Stimulated activated CD8-positive, alpha-beta memory T cell treated with anti-CD3 and anti-CD28 coated beads, Interleukin-12 subunit alpha, Interleukin-12 subunit beta, amount 100 ng/mL, for 4 hours (primary cell): ENCODE measurements at places on chromosomes 4 and X.

- no peak for DNase-seq
These were observed 575 bp downstream of the MAP7D2 start for GRCh38 chrX:20116087-20116576.

- DNase-seq = no peak
These were observed at the start of gene NSG1 for GRCh38 chr4:4386736-4387392. Gene NSG1 (plus strand): TSS chr4:4387102. CDS start chr4:4387630, 528 bp downstream.

GRCh38 chr4:1841201-1841886, 14.6 kb downstream of the LETM1 start:
- no peak for DNase-seq

GRCh38 chr4:142952821-142953580, 106.9 kb upstream of the INPP4B start:
- DNase-seq = no peak

GRCh38 chr4:8840006-8840793, 31.4 kb downstream of the HMX1 start:
- DNase-seq = no peak

DNA sequence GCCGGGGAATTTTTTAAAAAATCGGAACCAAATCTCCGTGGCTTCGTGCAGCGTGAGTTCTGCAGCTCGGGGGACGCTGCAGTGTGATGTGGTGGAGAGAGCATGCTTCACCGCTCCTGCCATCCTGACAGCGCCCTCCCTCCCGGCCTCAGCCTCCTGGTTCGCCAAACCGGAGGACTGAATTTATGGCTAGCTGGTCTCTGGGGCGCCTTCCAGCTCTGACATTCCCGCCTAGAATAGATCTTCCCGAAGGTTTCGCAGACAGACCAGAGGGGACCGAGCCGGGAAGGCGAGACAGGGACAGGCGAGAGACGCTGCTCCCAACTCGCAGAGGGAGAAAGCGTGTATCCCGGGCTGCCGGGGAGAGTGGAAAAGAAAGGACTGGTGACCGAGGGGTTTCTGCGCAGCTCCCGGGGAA, 25.9 kb downstream of the HOPX start:
- no peak for DNase-seq

DNA sequence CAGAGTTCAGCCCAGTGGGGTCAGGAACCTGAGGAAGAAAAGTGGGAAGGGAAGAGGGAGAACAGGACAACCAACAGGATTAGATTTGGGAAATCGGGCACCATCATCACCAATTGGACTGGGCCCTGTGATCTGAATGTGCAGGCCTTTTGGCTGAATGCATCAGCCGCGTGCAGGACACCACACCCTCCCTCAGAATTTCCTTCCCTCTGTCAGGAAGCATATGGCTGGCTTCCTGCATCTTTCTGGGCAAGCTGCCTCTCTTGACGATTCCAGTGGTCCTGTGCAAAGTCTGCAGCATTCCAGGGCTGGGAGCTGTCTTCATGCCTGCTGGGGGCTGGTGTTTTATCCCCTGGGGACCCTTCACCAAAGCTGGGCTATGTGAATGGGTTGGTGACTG, 16.4 kb downstream of the MAGEA4 start:
- DNase-seq = no peak

GRCh38 chr4:7384003-7384928, 50.5 kb downstream of the PSAPL1 start:
- no peak for DNase-seq

DNA sequence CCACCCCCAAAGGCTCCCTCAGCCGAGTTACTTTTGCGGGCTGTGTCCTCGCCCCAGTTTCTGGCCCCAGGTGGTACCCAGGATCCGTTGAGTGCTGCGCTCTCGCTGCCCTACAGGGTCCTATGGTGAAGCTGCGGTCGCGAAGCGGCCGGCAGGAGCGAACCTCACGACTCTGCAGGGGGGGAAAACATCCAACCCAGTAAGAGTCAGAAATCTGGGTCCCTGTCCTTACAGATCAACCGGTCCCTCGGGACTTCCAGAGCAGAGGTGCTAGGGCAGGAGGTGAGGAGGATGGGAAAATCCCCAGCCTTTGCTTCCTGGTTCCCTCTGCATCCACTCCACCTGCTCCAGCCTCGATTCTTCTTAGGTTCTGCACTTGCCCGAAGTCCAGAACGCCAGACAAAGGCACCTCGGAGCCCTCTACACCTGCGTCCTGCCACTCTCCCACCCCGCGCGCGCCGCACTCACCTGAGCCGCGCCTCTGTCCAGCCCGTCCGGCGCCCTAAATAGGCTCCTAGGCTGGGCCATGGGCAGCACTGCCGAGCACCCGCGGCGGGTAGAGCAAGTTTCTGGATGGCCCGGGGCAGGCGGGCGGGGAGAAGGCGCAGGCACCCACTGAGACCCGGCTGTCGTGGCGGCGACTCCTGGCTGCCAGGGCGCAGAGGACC, at the start of gene HS3ST1:
TSS of gene HS3ST1 (minus strand) at position 664 of the 668 bp plus-strand sequence. CDS start 28,889 bp downstream, outside the sequence.
- DNase-seq = no peak

DNA sequence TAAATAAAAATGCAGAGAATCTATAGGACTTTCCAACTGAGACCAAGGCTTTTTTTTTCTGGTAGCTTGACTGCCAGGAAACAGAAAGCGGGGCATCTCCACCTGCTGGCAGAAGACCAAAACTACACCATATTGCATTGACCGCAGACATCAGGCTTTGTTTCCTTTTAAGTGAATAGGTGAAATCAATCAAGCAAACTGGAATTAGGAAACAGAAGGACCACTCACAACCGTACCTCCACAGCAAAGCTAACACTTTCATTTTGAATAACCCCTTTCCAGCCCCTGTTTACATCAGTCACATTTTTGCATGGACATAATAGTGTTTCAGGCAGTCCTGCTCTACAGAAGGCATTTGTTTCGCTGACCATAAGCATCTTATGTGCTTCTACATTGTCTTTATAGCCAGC, 218.2 kb downstream of the IDS start:
- peak; percentile 1 for DNase-seq

- DNase-seq = no peak
These were observed 997.4 kb upstream of the PRKX start for GRCh38 chrX:4710618-4711433.

- no peak for DNase-seq
These were observed 108.4 kb downstream of the LINC00632 start for GRCh38 chrX:140817943-140818342.

DNA sequence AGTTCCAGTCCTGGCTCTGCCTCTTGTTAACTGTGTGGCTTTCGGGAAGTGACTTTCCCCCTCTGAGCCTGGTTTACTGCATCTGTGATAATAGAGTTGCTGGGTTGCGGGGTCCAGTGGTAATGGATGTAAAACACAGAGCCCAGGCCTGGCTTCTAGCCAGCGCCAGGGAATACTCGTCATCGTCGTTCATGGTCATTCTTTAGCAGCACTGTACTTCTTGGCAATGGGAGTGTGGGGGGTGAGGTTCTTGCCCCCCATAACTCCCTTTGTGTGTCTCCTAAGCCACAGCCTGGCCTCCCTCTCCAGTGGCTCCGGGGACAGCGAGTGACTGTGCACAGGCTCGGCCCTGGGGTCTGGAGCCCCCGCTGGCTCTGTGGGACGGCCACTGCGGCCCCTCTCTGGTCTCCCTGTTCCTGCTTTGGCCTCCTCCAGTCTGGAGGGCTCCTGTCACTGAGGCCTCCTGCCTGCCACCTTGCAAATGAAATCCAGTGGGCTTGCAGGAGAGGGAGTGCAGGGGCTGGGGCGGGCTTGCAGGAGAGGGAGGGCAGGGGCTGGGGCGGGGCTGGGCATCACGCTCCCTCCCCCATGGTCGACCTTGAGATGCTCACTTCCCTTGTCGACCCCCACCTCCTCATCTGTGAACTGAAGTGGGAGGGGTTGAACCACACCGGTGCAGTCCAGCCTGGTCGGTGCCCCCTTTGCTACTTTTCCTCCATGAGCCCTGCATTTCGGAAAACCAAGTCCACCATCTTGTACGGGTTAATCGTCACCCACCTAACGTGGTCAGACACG, 13.2 kb downstream of the PSAPL1 start:
- no peak for DNase-seq

GRCh38 chr4:133801883-133802282, 399.7 kb downstream of the PABPC4L start:
- no peak for DNase-seq

GRCh38 chr4:23788460-23788859, 101.4 kb downstream of the PPARGC1A start:
- DNase-seq = no peak

DNA sequence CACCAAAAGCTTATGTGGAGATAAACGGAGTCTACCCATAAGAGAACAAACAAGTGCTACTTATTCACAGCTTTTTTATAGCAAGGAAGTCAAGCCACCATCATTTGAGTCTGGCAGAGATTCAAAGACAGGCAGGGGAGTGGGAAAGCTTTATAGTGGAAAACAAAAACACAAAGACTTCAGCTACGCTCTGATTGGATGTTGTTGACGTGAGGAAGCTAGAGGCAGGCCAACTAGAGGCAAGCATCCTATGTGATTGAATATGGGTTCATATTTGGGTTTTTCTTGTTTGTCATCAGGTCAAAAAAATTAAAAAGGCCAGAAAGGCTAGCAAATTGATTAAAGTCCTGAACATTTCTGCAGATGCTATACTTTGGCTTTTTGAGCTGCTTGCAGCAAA, 719 bp upstream of the TCEAL4 start:
- DNase-seq = no peak

DNA sequence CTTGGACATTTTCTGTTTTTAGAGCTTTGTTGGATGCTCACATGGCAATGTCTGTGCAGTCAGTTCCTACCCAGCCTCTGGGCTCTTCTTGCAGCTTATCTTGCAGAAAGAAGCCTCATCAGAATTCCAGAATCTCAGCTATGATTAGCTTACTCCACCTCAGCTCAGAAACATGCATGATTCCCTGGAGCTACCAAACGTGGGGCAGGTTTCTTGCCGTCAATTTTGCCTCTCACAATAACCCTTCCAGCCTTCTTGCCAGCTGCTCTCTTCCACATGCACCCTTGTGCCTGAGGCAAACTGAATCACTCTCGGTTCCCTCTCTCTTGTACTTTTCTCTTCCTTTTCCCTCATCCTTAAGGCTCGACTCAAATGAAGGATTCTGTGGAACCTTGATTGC, 141.4 kb downstream of the PTTG2 start:
- no peak for DNase-seq

DNA sequence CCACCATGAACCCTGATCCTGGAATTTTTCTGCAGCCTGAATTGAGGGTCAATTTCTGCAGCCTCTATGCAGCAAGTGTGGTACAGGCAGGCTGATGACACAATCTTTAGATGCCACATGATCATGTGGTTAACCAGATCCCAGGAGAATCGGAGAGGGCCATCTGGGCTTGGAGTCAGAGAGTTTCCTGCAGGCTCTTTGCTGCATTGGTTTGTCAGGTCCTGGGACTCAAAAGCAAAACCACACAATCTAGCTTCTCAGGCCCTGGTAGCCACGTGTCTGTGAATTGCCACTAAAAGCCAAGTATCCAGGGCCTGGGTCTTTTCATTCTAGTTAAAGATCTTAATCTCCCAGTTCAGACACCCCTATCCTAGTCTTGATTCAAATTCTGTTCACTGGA, 464.5 kb downstream of the BCOR start:
- DNase-seq = no peak

DNA sequence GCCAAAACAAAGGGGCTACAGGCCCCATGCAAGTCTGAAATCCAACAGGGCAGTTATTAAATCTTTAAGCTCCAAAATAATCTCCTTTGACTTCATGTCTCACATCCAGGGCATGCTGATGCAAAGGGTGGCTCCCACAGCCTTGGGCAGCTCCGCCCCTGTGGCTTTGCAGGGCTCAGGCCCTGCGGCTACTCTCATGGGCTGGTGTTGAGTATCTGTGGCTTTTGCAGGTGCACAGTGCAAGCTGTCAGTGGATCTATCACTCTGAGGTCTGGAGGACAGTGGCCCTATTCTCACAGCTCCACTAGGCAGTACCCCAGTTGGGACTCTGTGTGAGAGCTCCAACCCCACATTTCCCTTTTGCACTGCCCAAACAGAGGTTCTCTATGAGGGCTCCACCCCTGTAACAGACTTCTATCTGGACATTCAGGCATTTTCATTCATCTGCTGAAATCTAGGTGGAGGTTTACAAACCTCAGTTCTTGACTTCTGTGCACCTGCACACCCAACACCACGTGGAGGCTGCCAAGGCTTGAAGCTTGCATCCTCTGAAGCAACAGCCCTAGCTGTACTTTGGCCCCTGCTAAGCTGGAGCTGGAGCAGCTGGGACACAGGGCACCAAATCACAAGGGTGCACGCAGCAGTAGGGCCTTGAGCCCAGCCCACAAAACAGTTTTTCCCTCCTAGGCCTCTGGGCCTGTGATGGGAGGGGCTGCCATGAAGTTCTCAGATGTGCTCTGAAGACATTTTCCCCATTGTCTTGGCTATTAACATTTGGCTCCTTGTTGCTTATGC, 154.8 kb upstream of the PDE5A start:
- no peak for DNase-seq

DNA sequence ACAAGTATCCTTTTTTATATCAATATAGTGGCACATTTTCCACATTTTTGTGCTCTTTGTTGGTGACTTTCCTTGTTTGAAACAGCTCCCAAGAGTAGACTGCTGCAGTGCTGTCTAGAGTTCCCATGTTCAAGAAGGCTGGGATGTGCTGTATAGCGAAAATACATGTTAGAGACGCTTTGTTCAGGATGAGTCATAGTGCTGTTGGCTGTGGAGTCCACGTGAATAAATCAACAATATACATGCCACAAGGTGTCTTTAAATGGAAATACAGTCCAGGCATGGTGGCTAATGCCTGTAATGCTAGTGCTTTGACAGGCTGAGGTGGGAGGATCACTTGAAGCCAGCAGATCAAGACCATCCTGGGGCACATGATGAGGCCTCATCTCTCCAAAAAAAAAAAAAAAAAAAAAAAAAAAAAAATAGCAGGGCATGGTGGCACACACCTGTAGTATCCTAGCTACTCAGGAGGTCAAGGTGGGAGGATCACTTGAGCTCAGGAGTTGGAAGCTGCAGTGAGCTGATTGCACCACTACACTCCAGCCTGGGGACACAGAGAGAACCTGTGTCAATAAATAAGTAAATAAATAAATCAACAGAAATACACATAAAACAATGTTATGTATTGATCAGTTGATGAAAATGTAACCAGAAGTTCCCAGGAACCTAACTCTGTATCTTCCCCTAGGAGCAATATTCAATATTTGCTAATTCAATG, 256.8 kb upstream of the STS start:
- DNase-seq = no peak

DNA sequence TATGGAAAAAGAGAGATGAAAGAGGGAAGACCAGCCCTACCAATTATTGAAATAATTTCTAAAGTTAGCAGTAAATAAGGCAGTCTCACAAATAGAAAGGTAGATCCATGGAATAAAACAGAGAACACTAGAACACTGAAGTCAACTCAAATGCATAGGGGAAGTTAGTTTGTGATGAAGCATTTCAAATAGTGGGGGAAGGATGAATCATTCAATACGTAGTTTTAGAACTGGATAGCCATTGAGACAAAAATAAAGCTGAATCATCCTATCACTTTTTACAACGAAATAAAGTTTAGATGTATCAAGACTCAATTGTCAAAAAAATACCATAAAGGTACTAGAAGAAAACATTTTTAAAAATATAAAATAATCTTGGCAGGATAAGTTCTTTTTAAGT, 143.2 kb upstream of the DGKK start:
- DNase-seq = no peak

- DNase-seq = no peak
These were observed 921.3 kb downstream of the NLGN4X start for GRCh38 chrX:5307416-5307815.

GRCh38 chr4:4871573-4872313, 12.3 kb downstream of the MSX1 start:
- no peak for DNase-seq

GRCh38 chrX:70554081-70554480, 109.4 kb downstream of the DLG3 start:
- no peak for DNase-seq

- DNase-seq = no peak
These were observed 6.7 kb downstream of the TBL1X start for GRCh38 chrX:9471571-9471985.
